Tibial artery (tissue), 4 donors: ENCODE measurements at places on chromosomes 13 and 19.

DNA sequence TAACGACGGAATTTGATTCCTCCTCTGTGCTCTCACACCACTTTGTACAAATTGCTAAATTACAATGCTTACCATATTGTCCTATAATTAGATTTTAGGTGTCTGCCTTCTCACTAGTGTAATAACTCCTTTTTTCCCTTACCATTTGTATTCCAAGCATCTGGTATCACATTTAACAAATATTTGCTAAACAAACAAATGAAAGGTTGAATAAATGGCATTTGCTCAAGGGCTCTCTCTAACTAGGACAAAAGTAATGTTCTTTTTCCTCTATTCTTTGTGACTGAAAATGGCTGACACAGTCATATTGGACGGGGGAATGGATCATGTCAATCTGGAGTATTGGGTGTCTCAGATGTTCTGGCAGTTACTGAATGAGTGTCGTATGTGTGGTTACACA lies 99.7 kb downstream of the ENOX1 start:
- no peaks in the 10 kb centered on the region for H3K36me3 ChIP-seq
- no peaks in the 10 kb centered on the region for H3K27me3 ChIP-seq
- H3K27ac ChIP-seq = no peak overlapping the region
- no peak for DNase-seq
- H3K4me3 ChIP-seq = no peak overlapping the region

DNA sequence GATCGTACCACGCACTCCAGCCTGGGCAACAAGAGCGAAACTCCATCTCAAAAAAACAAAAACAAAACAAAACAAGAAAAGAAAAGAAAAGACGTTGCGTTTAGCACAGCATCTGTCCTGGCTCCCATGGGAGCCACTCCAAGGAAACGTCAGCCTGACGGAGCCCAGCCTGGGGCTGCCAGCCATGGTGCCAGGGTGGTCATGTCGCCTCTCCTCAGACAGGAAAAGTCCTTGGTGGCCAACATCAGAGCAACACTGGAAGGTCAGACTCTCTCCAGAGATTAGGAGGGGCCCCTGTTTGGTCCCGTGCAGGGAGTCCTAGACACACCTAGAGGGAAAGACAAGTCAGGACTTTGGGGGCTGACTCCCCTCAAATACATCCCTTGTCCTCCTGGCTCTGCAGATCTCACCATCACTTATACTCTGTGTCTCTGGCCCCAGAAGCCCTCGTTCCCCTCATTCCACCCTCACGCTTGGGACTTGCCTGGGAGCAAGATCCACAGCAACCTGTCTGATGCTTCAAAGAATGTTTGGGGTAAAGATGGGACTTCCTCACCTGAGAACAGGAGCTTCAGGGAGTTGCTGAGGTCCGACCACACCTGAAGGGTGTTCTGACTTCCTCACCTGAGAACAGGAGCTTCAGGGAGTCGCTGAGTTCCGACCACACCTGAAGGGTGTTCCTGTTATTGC lies 9.3 kb downstream of the LILRA4 start:
- no peaks in the 10 kb centered on the region for H3K36me3 ChIP-seq
- H3K27ac ChIP-seq = no peak overlapping the region
- H3K4me1 ChIP-seq = no peaks in the 10 kb centered on the region

DNA sequence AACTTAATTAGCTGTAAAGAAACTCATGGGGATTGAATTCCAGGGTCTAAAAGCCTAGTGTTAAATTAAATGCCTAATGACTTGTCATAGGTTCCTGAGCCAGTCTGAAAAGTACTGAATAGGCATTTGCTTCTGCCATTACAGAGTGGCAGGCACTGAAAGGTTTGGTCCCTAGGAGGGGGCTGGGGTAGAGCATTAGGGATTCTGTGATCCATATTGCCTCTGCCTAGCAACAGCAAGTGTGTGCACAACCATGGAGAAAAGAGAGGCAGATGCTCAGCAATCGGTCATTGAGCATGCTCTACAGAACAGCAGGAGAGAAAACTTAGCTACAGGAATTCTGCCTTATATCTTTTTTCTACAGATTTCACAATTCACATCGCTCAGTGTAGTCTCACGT lies 133.5 kb downstream of the TRPC4 start:
- no peak for DNase-seq
- H3K36me3 ChIP-seq = no peaks in the 10 kb centered on the region
- H3K27me3 ChIP-seq = no peaks in the 10 kb centered on the region

- no peak overlapping the region for H3K4me3 ChIP-seq
- H3K4me1 ChIP-seq = no peaks in the 10 kb centered on the region
- no peaks in the 10 kb centered on the region for H3K36me3 ChIP-seq
- peaks cover 24% of the 10 kb centered on the region for H3K27me3 ChIP-seq
- no peak for DNase-seq
These were observed 25.8 kb downstream of the CACNG6 start for GRCh38 chr19:54017261-54017660.

DNA sequence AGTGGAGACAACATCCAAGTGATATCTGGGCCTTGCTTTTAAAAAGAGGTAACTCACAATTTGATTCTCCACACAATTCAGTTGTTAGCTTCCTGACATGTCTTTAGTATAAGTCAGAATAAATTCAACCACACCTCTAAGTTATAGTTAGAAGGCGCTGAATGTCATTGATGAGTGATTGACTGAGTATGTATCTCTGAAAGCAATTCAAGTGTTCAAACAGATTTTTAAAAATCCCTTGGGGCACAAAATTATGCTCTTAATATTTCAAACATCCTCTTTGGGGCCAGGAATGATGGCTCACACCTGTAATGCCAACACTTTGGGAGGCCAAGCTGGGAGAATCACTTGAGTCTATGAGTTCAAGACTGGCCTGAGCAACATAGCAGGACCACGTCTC lies 137.0 kb upstream of the PRR20A start:
- no peak overlapping the region for H3K27ac ChIP-seq
- no peaks in the 10 kb centered on the region for H3K36me3 ChIP-seq
- H3K4me1 ChIP-seq = no peaks in the 10 kb centered on the region

GRCh38 chr13:99366075-99366987 lies 59.1 kb upstream of the GPR183 start:
- H3K27me3 ChIP-seq = no peaks in the 10 kb centered on the region
- H3K36me3 ChIP-seq = peaks cover 10% of the 10 kb centered on the region
- H3K27ac ChIP-seq = no peak overlapping the region
- H3K4me1 ChIP-seq = no peaks in the 10 kb centered on the region

- H3K36me3 ChIP-seq = no peaks in the 10 kb centered on the region
- H3K27ac ChIP-seq = no peak overlapping the region
- peak overlapping the region; percentile 43 for H3K4me3 ChIP-seq
- H3K27me3 ChIP-seq = no peaks in the 10 kb centered on the region
These were observed 422 bp upstream of the MTUS2 start for GRCh38 chr13:28819735-28820098.

- H3K36me3 ChIP-seq = no peaks in the 10 kb centered on the region
- DNase-seq = no peak
- H3K4me3 ChIP-seq = no peak overlapping the region
These were observed 3.9 kb downstream of the CD209 start for GRCh38 chr19:7743425-7743841.

DNA sequence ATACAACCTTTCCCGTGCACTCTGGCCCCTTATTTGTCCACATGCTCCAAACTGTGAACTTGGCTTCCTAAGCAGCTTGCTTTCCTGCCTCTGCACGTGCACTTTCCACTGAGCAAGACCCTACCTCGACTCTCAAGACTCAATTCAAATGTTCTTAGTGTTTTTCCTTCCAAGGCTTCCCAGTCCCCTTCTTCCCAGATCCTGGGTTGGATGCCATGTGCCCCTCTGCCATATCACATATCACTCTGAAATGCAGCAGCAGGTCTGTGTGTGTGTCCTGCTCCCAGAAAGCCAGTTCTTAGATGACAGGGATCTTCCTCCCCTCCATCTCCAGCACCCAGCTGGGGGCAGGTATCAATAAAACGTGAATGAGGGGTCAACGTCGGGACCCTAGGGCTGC lies 3.0 kb downstream of the ZNF557 start:
- H3K36me3 ChIP-seq = peaks cover 65% of the 10 kb centered on the region
- no peaks in the 10 kb centered on the region for H3K27me3 ChIP-seq
- peaks cover 11% of the 10 kb centered on the region for H3K4me1 ChIP-seq
- DNase-seq = no peak
- no peak overlapping the region for H3K27ac ChIP-seq

DNA sequence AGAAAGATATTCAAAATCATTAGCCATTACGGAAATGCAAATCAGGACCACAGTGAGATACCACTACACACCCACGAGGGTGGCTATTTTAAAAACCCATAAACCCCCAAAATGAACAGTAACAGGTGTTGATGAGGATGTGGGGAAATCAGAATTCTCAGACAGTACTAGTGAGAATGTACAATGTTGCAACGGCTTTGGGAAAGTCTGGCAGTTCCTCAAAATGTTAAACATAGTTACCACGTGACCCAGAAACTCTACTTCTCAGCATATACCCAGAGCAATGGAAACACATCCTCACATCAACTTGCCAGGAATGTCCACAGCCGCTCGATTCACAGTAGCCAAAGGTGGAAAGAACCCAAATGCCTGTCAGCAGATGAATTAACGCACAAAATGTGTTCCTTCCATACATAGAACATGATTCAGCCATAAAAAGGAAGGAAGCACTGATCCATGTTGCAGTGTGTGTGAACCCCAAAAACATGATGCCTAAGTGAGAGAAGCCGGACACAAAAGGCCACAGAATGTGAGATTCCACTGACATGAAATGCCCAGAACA lies 7.0 kb downstream of the PLVAP start:
- no peak overlapping the region for H3K27ac ChIP-seq
- no peaks in the 10 kb centered on the region for H3K36me3 ChIP-seq
- H3K4me1 ChIP-seq = peaks cover 5% of the 10 kb centered on the region
- no peak for DNase-seq
- H3K27me3 ChIP-seq = peaks cover 8% of the 10 kb centered on the region

DNA sequence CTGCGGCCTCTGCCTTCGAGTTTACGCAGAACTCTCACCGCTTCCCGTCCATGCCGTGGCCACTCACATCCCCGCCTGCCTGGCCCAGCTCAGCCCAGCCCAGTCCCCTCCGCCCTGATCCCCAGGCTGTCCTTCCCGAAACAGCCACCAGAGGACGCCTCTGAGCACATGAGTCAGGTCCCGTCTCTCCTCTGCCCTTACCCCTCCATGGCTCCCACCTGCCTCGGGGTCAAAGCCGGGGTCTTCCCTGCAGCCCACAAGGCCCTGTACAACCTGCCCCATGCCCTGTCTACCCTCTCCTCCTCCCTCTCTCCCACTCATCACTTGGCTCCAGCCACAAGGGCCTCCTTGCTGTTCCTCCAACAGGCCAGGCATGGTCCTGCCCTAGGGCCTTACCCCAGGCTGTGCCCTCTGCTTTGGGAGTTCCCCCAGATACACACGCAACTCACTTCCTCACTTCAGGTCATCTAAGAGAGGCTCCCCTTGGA lies 8.1 kb upstream of the SEMA6B start:
- no peak overlapping the region for H3K27ac ChIP-seq
- H3K36me3 ChIP-seq = no peaks in the 10 kb centered on the region
- no peaks in the 10 kb centered on the region for H3K4me1 ChIP-seq
- H3K4me3 ChIP-seq = no peak overlapping the region

- H3K4me3 ChIP-seq = no peak overlapping the region
- H3K27me3 ChIP-seq = no peaks in the 10 kb centered on the region
- DNase-seq = no peak
- H3K36me3 ChIP-seq = no peaks in the 10 kb centered on the region
- no peak overlapping the region for H3K27ac ChIP-seq
These were observed 41.2 kb downstream of the USP12 start for GRCh38 chr13:27130223-27130978.

- peak overlapping the region; percentile 86 for H3K27ac ChIP-seq
- peaks cover under 1% of the 10 kb centered on the region for H3K36me3 ChIP-seq
- peak; percentile 42 for DNase-seq
These were observed 1.6 kb upstream of the KMT2B start for GRCh38 chr19:35715981-35716800.

- no peak overlapping the region for H3K4me3 ChIP-seq
- no peaks in the 10 kb centered on the region for H3K4me1 ChIP-seq
- H3K36me3 ChIP-seq = no peaks in the 10 kb centered on the region
- no peaks in the 10 kb centered on the region for H3K27me3 ChIP-seq
These were observed 65.8 kb downstream of the FREM2 start for GRCh38 chr13:38752686-38753085.

DNA sequence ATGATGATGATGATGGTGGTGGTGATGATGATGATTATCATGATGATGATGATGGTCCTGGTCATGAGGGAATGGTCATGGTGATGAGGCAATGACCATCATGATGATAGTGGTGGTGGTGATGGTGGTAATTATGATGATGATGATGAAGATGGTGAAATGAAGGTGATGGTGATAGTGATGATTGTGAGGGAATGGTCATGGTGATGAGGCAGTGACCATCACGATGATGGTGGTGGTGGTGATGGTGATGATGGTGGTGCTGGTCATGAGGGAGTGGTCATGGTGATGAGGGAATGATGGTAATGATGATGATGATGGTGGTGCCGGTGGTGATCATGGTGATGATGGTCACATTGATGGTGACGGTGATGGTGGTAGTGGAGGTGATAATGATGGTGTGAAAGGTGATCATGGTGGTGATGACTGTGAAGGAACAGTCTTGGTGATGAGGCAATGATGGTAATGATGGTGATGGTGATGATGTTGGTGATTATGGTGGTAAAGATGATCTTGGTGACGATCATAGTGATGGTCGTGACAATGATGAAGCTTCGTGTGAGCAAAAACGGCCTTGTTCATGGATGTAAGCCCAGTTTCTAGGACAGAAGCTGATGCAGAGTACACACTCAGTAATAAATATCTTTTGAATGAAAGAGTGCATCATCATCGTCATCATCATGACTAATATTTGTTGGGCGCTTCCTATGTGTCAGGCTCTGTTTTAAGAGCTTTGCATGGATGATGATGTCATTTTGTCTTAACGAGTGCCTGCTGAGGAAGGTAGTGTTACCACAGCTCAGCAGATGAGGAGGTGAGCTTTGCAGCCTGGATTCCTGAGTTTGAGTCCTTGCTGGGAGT lies 17.3 kb downstream of the SBK2 start:
- no peaks in the 10 kb centered on the region for H3K36me3 ChIP-seq
- DNase-seq = no peak
- H3K27ac ChIP-seq = no peak overlapping the region
- peaks cover 37% of the 10 kb centered on the region for H3K27me3 ChIP-seq
- H3K4me1 ChIP-seq = peaks cover 3% of the 10 kb centered on the region

DNA sequence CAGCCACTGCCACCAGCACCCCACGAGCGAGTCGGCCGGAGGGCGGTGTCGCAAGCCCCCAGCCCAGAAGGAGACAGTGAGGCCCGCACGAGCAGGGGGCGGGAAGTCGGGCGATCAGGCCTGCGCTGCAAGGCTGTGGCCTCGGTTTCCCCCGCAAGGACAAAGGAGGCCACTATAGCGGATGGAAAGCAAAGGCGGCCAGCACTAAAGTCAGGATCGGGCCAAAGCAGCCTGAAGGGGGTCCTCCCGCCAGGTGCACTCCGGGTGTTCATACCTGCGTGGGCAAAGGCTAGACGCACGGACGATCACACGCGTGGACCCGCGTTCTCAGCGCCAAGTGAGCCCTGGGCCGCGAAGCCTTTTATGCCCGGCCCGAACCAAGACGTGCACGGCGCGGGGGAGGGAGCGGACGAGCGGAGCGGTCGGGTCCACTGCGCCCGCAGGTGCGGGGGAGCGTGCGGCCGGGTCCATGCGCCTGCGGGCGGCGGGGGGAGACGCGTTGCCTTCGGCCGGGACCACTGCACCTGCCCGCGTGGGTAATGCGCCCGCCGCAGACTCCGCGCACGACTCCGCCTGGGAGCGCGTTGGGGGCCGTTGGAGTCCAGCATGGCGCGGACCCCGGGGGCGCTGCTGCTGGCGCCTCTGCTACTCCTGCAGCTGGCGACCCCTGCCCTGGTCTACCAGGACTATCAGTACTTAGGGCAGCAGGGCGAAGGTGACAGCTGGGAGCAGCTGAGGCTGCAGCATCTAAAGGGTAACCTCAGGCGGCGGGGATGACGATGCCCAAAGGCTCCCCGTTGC lies at the start of the genes PRDX2 and THSD8:
PRDX2 (minus strand) TSS at position 335 of the 801 bp plus-strand sequence. CDS start 539 bp downstream, outside the sequence.
THSD8 (plus strand) TSS at position 604 of the 801 bp plus-strand sequence; CDS start at position 607, 3 bp downstream.
- H3K4me1 ChIP-seq = peaks cover 25% of the 10 kb centered on the region
- H3K27ac ChIP-seq = peak within 1 kb of the TSS; percentile 82
- DNase-seq = peak; percentile 88
- peak within 1 kb of the TSS; percentile 66 for H3K4me3 ChIP-seq
